NCI-H774 (cell line): ENCODE measurements at places on chromosomes 13 and 19.

- DNase-seq = no peak
Observed at GRCh38 chr19:32877977-32878745, 8.6 kb upstream of the SLC7A9 start.

GRCh38 chr13:94585543-94586101, 10.3 kb downstream of the TGDS start:
- no peak for DNase-seq

GRCh38 chr13:76329866-76330580, 556.2 kb downstream of the KCTD12 start:
- DNase-seq = no peak

DNA sequence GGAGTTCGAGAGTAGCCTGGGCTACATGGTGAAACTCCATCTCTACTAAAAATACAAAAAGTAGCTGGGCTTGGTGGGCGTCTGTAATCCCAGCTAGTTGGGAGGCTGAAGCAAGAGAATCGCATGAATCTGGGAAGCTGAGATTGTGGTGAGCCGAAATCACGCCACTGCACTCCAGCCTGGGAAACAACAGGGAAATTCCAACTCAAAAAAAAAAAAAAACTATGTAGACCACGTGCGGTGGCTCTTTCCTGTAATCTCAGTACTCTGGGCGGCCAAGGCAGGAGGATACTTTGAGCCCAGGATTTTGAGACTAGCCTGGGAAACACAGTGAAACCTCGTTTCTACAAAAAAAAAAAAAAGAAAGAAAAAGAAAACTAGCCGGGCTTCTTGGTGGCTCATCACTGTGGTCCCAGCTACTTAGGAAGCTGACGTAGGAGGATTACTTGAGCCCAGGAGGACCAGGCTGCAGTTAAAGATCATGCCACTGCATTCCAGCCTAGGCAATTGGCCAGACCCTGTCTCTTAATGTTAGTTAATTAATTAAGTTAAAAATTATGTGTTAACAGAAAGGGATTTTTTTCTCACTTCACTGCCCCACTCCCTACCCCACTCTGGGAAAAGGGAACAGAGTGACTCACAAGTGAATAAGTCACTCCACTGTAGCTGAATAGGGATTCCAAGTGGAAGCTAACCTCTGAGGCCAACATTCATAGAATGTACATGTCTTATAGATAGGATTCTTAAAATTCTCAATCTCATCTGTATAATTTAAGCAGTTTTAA, 2.2 kb downstream of the ZNF83 start:
- no peak for DNase-seq

GRCh38 chr13:45779901-45780300, 71.7 kb downstream of the SIAH3 start:
- DNase-seq = no peak
